Caco-2 (cell line): ENCODE measurements at places on chromosomes 16 and 17. TPM values are rescaled to one million over a fixed set of nuclear protein-coding genes. Genes with fewer than 3 reads are reported as not detected.
A peak's percentile ranks its signal among the peaks of the same experiment; 100 is the strongest.

- no peak for DNase-seq
These were observed 14.9 kb downstream of the RHOT1 start for GRCh38 chr17:32157225-32157624.

- no peaks in the 10 kb centered on the region for H3K36me3 ChIP-seq
- H3K4me1 ChIP-seq, result no peaks in the 10 kb centered on the region
- no peaks in the 10 kb centered on the region for H3K27me3 ChIP-seq
- no peak overlapping the region for H3K4me3 ChIP-seq
- DNase-seq, result no peak
These were observed 14.4 kb downstream of the FA2H start for GRCh38 chr16:74760007-74760767.

GRCh38 chr17:76612977-76613851 is 27.6 kb upstream of the ST6GALNAC2 start:
- H3K4me3 ChIP-seq, result no peak overlapping the region
- H3K27ac ChIP-seq, result peak overlapping the region; percentile 91
- no peaks in the 10 kb centered on the region for H3K27me3 ChIP-seq
- peak; percentile 94 for DNase-seq

The PHF12 gene
- 49.9 and 56.5 TPM in 2 replicates for total RNA-seq

DNA sequence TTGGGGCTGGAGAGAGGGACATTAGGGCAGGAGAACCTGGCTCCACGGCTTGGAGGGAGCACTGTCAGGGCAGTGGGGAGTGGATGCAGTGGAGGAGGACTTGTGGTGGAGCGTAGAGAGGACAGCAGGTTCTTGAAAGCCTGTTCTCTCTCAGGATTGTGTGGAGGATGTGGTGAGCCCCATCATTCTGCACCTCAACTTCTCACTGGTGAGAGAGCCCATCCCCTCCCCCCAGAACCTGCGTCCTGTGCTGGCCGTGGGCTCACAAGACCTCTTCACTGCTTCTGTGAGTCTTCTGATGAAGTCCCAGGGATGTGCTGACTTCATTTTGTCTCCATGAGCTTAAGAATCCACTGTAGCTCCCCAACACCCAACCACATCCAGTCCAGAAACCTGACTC is 13.5 kb downstream of the COX6A2 start:
- no peaks in the 10 kb centered on the region for H3K36me3 ChIP-seq
- H3K27me3 ChIP-seq, result no peaks in the 10 kb centered on the region
- H3K27ac ChIP-seq, result no peak overlapping the region

- no peaks in the 10 kb centered on the region; the same call in 1 of the 2 replicates for H3K36me3 ChIP-seq
- H3K4me3 ChIP-seq, result no peak overlapping the region
- DNase-seq, result no peak
- no peak overlapping the region for H3K27ac ChIP-seq
These were observed 53.5 kb downstream of the KLHDC4 start for GRCh38 chr16:87712184-87712762.
